ENCODE measurements at places on chromosomes 7 and 10.

- DNase-seq: no peak
Observed at GRCh38 chr10:130041451-130042371, 68.9 kb downstream of the C10orf143 start.

GRCh38 chr7:2100278-2101208 is 132.2 kb downstream of the MAD1L1 start:
- DNase-seq: peak; percentile 35

DNA sequence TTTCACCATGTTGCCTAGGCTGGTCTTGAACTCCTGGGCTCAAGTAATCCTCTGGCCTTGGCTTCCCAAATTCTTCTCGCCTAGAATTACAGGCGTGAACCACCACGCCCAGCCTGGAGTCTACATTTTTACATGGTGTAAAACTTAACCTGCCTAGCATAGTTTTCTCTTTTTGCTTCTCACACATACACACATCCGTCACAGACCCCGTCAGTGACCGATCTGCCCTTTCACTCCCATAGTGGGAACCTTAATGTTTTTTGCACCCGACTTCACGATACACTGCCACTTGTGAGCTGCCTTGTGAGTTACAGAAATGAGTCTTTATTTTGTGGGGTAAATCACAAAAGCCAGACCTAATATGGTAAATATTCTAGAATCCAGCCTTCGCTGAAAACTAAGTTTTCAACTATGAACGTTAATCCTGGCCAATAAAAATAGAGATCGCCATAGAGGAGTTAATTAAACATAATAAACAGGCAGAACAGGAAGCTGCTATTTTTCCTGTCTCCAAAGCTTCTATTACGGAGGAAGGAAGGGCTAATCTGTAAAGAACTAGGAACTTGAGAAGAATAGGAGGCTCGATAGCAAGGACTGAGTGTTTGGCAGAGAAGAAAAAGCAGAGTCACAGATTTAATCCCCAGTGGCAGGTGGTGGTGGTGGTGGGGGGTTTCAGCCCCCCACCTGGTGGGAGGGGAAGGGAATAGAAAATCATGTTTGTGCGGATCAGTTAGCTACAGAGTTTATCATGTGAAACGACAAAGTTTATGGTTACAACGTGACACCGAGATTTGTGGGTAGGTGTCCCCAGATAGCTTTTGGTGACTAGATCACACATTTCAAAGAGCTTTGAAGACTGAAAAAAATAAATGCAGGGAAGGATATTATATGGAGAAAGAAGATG is 14.7 kb upstream of the FAM171A1 start:
- no peak for DNase-seq

DNA sequence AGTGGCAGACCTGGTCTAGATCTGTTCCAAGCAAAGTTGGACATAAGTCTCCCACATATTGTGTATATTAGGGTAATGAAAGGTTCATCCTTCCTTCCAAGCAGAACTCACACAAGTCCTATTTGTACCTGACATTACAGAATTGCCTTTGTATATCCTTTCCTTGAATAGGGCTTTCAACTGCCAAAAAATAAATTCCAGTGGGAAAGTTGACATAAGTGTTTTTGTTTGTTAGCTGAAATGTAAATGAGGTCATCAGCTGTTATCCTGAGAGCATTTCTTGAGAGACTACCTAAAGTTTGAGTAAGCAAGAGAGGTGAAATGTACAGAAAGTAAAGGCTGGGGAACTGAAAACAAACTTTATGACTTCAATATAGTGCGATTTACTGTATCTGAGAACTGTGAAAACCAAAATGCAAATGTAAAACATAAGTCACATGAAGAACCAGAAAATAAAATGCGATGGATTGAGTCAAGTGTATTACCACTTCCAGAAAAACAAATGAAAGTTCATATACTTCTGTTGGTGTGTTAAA is 527.3 kb upstream of the SEMA3D start:
- no peak for DNase-seq

DNA sequence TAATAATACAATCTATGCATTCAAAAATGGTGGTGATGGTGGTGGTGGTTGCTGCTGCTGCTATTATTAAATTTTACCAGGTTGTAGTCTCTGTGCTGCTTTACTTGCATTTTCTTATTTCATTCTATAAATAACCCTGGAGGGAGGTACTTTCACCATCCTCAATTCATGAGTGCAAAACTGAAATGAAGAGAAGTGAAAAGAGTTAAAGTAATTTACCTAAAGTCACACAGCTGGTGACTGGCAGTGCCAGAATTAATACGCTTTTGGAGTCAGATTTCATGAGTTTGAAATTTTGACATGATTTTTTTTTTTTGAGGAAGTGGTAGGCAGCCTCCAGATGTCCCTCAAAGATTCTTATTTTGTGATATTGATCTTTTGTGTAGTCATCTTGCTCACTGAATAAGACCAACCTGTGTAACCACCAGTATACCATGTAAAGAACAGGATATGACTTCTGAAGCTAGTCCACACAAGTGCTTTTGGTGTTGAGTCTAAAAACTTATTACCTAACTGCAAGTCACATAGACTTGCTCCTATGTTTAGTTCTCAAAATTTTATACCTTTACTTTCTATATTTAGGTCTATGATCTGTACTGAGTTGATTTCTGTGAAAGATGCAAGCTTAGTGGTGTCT is 218.8 kb downstream of the ZWINT start:
- DNase-seq: no peak

All from hepatocyte (in vitro differentiated cells).